B cell (primary cell): ENCODE measurements at places on chromosomes 11 and 22. TPM values are rescaled to one million over a fixed set of nuclear protein-coding genes. Genes with fewer than 3 reads are reported as not detected.

DNA sequence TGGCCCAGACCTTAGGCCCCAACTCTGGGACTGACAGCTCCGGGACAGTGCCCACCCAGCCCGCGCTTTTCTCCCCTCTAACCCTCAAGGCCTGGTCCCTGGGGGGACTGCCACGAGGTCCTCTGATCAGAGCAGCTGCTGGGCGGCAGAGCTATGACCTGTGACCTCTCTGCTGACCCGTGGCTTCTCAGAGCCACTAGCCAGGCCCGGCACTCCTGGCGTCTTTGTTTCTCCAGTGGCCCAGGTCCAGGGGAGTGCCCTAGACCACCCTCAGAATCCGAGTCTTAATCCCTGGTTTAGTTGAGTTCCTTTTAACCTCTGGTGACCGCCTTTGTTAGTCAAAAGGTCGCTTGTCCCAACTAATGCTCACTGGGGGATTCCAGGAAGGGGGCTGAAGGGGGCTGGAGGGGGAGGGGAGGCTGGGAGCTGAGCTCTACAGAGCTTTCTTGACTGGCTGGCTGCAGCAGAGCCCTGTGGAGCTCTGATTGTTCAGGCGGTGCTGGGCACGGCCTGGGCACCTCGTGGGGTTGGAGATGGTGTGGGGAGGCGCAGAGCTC lies 1.2 kb downstream of the FBLN1 start:
- no peak for DNase-seq
- no peak overlapping the region for H3K4me3 ChIP-seq
- peaks cover 21% of the 10 kb centered on the region for H3K27me3 ChIP-seq
- peaks cover 5% of the 10 kb centered on the region for H3K4me1 ChIP-seq

Gene OR6A2
- polyA plus RNA-seq = not detected in 2 replicates

DNA sequence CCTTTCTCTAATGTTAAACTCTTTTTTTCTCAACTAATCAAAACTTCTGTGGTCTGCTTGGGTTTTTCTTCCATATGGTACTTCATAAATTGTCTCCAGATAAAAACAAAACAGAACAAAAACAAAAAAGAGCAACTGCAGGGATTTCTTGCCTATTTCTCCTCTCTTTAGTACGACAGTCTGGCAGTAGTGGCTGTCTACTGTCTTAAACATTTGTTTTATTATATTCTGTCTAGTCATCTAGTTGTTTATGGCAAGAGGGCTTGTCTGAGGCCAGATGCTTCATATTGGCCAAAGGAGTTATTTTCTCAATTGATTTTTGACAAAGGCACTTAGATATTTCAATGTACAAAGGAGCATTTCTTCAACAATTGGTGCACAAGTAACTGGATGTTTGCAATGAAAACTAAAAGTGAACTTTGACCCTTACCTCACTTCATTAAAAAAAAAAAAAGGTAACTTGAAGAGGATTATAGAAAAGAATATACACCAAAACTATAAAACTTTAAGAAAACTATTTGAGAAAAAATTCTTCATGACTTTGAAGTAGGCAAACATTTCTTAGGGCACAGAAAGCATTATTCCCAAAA lies 404.2 kb downstream of the LUZP2 start:
- no peak overlapping the region for H3K27ac ChIP-seq
- H3K4me3 ChIP-seq = no peak overlapping the region
- H3K4me1 ChIP-seq = no peaks in the 10 kb centered on the region
- DNase-seq = no peak

GRCh38 chr11:34936945-34937629 lies 20.7 kb downstream of the PDHX start:
- H3K27me3 ChIP-seq = no peaks in the 10 kb centered on the region
- no peak for DNase-seq
- H3K4me1 ChIP-seq = no peaks in the 10 kb centered on the region
- no peak overlapping the region for H3K27ac ChIP-seq
- peaks cover 15% of the 10 kb centered on the region for H3K36me3 ChIP-seq

Gene PDGFD
- 0.07 and 0.20 TPM in 2 replicates for polyA plus RNA-seq

DNA sequence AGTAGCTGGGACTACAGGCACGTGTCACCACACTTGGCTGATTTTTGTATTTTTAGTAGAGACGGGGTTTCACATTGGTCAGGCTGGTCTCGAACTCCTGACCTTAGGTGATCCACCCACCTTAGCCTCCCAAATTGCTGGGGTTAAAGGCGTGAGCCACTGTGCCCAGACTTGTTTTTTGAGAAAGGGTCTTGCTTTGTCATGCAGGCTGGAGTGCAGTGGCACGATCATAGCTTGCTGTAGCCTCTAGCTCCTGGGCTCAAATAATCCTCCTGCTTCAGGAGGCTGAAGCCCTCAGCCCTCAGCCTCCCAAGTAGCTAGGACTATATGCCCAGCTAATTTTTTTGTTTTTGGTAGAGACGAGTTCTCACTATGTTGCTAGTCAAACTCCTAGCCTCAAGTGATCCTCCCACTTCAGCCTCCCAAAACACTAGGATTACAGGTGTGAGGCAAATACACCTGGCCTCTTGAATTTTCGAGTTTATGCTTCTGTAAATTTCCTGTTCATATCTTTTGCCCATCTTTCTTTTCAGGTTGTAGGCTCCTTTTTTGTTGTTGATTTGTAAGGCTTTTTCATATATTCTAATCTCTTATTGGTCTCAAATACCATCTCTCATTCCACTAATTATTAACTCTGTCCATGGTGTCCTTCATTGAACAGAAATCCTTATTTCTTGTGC lies 3.4 kb upstream of the RBM4B start:
- peaks cover 11% of the 10 kb centered on the region for H3K4me1 ChIP-seq
- no peak for DNase-seq
- H3K4me3 ChIP-seq = no peak overlapping the region
- H3K27ac ChIP-seq = no peak overlapping the region
- no peaks in the 10 kb centered on the region for H3K36me3 ChIP-seq
- H3K27me3 ChIP-seq = no peaks in the 10 kb centered on the region

Gene OR10D3
- not detected in 2 replicates for polyA plus RNA-seq

Gene APBB1
- polyA plus RNA-seq = 23.4 and 23.8 TPM in 2 replicates

DNA sequence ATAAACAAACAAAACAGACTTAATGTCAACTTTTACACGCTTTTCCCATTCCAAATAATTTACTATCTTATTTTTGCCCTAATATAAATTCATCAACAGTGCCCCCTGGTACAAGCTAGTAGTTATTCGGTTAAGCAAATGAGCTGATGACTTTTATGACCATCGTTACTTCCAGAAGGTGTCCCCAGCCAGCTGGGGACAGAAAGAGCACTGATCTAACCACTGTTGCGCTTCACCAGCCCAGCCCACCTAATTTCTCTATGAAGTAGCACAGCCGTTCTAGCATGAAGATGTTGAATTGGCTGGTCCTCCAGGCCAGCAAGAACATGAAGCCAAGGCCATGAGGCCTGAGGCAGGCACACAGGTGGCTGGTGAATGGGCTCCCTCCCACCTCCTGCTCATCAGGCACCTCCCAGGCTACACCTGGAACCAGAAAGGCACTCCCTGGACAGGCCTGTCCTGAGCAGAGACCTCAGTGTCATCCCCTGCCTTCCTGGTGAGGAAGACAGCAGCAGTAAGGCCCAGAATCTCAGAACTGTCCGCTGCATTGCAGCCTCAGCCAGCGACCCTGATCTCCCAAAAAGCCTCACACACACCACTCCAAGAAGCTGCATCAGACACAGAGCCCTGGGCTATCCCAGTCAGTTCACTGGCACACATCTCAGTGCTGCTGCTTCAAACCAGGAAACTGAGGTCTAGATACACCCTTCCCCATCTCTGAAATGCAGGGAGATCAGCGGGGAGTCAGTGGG lies 12.9 kb downstream of the GNB1L start:
- H3K36me3 ChIP-seq = no peaks in the 10 kb centered on the region
- no peak overlapping the region for H3K27ac ChIP-seq
- H3K27me3 ChIP-seq = no peaks in the 10 kb centered on the region
